ENCODE measurements at places on chromosomes 3 and 15.

GRCh38 chr15:43292375-43293078 is 25.8 kb upstream of the TGM5 start:
- no peak for DNase-seq

GRCh38 chr3:194375473-194376240 is 6.1 kb upstream of the LRRC15 start:
- DNase-seq, result no peak

DNA sequence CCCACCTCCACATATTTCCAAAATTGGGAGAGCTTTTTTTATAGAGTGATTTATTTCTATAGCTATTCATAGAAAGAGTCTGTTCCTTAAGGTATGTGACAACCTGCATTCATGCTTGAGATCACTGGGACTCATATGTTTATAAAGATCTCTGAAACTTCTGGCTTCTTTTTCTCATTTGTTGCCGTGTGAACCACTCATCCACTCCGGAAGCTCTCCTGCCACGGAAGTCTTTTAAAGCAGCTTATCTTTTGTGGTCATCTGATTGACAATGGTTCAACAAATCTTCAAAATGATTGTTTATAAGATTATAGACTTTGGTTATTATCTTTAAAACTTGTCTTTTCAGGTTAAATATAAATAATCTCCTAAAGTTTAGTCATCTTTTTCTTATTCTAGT is 260.5 kb downstream of the C3orf38 start:
- DNase-seq, result no peak

- no peak for DNase-seq
These were observed 53.4 kb upstream of the POMGNT2 start for GRCh38 chr3:43159131-43159875.

- no peak for DNase-seq
These were observed 115.6 kb upstream of the LMCD1 start for GRCh38 chr3:8385848-8386620.

- DNase-seq, result no peak
These were observed 161.2 kb downstream of the MINAR1 start for GRCh38 chr15:79593119-79593869.

- DNase-seq, result no peak
These were observed 4.3 kb upstream of the CCR4 start for GRCh38 chr3:32946973-32947788.

- no peak for DNase-seq
These were observed 31.8 kb upstream of the SFMBT1 start for GRCh38 chr3:53077476-53078220.

DNA sequence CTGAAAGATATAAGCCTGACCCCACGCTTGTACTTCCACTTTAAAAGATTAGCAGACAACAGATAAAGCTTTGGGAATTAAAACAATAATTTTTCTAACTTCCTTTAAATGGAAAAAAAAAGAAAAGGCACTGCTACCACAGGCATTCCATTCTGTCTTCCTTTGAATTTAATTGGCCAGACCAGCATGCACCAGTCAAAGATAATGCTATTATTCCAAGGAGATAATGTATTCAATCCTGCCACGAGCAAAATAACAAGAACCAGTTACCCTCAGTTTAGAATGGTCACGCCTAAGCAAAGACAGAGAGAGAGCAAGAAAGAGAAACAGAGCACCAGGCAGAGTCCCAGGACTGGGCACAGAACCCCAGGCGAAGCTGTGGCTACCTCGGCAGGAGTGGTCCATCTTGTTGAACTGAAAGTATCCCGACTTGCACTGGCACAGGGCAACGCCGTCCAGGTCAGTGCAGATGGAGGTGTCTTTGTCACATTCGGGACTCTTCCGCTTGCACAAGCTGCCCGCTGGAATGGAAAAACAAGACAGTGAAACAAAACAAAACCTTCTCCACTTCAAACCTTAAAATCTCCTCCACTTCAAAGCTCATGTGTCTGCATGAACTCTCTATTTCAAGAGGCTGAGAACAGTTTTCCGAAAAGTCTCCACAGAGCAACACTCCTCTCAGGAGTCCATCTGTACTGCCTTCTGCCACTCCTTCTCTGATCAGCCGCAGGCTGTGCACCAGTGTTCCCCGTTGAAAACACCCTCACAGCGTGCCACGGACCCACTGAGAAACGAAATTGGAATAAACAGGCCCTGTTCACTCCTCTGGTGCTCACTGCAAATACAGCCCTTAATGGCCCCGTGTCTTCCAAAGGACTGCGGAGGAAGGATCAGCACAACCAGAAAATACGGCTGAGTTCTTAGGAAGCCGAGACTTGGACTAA is 58.2 kb downstream of the HEG1 start:
- DNase-seq, result no peak

- no peak for DNase-seq
These were observed 207.7 kb upstream of the TPM1 start for GRCh38 chr15:62834686-62835329.

DNA sequence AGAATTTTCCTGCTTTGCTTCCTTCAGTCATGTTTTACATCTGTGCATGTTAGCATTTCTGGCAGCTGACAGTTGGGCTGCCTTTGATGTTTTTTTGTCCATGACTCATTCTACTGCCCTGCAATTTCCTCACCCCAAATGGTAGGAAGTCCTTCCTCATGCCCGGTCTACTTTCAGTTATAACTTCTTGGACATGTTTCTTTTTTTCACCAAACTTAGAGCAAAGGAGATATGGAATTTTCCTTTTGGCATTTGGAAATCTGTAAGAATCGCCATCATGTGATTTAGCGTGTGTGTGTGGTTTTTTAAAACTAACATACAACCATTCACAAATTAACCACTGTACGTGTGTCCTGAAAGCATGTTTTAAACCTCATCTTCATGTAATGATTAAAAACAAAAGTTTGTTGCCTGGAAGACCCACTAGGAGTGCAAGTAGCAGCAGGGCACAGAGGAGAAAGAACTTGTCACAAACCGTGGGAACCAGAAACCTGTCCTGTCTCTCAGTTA is 430.7 kb upstream of the CFAP20DC start:
- DNase-seq, result no peak

GRCh38 chr3:144923046-144923775 is 951.6 kb downstream of the DIPK2A start:
- no peak for DNase-seq

DNA sequence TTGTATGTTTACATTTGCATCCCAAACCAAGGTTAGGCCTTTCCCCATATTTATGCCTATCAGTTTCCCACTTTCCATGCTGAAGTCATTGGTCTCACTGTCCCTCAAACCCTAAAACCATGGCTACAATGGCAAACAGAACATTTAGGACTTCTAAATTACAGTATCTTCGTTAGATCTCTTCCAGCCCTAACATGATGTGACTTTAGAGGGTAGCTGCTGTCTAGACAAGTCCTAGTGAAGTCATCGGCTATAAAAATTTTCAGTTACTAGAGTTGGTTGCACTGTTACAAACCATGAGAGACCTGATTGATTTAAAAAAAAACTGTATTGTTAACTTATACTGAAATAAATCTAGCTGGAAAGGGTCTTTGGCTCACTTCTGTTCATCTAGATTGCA is 54.6 kb downstream of the TM4SF4 start:
- DNase-seq, result no peak

DNA sequence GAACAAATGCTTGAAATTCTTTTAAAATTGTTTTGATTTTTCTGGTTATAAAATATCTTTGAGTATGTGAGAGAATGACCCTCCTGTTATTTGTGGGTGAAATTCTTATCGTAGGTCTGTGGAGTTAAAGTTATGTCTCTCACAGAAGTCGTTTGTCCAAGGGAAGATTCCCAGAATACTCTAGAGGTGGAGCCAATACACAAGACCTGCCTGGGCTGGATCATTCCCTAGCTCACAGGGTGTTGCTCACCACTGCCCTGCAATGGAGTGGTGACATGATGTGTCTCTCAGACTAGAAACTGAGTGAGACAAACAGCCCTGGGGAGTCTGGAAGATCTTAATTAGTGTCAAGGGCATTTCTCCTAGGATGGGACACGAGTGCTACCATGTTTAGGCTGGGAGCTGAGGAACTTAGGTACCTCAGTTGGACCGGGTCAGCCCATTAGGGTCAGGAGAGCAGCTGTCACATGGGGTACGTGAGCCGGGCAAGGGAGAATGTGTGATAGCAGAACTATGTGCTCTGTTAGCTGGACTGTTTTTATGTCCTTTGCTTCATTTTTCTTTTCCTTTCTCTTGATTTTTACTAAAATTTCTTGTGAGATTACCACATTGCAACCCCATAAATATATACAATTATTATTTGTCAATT is 53.6 kb upstream of the MYO5C start:
- DNase-seq, result no peak

DNA sequence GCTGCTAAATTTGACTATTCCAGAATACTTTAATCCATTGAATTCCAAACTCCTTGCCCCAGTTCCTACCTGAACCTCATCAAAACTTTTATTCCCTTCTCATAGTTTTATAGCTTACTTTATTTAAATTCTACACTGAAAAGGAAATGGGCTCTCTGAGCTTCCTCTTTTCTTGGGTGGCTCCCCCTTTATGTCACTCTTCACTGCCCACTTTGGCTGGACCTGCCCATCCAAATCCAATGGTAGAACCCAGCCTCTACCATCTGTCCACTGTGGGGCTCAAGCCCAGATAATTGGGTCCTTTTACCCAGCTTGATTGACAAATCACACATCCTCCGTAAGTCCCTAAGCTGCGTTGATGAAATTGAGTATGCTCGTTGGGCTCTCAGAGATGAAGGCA is 216.5 kb downstream of the BBX start:
- no peak for DNase-seq

DNA sequence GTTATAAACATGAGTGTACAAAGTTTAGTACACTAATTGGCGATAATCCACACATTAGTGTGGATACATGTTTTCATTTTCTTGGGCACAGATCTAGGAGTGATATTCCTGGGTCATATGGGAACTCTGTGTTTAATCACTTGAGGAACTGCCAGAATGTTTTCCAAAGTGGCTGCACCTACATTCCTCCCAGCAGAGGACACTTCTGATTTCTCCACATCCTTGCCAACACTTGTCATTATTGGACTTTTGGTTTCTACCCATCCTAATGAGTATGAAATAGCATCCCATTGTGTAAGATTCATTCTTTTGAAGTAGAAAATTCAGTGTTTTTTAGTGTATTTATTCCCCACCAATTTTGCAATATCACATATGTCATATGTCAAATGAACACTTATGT is 53.6 kb downstream of the CFAP92 start:
- DNase-seq, result no peak

GRCh38 chr3:131699001-131699400 is 196.2 kb upstream of the MRPL3 start:
- DNase-seq, result no peak

DNA sequence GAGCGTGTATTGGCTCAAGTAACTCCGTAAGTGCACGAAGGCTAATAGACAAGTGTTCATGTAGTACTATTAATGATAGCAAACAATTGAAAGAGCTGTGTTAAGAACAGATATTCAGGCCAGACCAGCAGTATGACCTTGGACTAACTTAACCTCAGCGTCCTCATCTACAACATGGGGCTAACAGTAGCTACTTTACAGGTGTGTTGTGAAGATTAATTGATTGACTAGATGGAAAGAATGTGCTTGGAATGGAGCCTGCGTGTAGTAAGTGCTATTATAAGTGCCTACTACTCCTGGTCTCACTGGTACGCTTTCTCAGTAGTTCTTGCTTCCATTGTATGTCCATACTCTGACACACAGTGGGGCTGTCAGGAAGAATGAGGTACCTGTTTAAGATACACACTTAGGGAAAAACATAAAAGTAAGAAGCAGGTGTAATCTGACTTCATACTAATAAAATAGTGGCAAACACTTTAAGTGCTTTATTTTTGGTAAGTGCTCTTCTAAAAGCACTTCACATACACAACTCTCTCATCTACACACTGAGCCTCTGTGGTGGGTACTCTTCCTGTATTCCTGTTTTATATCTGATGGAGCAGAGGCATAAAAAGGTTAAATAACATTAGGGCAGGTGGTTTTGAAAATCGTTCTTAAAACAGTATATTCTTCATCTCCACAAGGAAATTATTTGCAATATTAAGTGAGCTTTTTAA is 24.3 kb upstream of the FBXL22 start:
- DNase-seq, result no peak

- DNase-seq, result no peak
These were observed 7.9 kb downstream of the CCR4 start for GRCh38 chr3:32959371-32959770.

DNA sequence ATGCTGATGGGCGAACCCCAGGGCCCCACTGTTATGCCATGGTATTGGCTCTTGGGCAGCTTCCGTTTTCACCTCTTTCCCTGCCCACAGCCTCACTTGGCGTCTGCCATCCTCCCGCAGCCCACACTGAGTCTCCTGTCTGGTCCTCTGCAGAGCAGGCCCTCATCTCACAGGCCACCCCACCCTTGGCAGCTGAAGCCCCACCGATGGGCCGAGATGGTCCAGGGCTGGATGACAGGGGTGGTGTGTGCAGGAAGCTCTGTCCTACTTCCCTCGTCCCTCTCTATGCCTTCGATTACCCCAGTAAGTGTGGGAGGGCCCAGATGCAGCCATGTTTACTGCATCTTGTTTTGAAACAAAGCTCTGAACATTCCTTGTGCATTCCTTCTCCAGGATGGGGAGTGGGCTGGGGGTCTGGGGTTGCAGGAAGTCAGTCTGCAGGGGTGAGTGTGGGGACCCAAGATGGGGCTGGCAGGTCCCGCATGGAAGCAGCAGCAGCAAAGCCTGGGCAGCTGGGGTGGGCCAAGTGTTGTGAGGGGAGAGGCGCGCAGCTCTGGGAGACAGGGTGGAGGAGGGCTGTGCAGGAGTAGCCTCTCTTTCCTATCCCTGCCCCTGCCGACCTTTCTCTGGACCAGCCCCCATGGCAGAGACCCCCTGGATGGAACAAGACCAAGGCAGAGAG is 20.9 kb downstream of the TBC1D21 start:
- DNase-seq, result no peak

- no peak for DNase-seq
These were observed 105.3 kb downstream of the RARB start for GRCh38 chr3:25533399-25533798.

GRCh38 chr15:88981244-88982215 is 68.4 kb upstream of the MFGE8 start:
- no peak for DNase-seq

- DNase-seq, result no peak
These were observed 108.1 kb upstream of the TNFAIP8L3 start for GRCh38 chr15:51202783-51203182.

GRCh38 chr15:89346516-89347231 is 12.1 kb upstream of the POLG start:
- DNase-seq, result no peak

DNA sequence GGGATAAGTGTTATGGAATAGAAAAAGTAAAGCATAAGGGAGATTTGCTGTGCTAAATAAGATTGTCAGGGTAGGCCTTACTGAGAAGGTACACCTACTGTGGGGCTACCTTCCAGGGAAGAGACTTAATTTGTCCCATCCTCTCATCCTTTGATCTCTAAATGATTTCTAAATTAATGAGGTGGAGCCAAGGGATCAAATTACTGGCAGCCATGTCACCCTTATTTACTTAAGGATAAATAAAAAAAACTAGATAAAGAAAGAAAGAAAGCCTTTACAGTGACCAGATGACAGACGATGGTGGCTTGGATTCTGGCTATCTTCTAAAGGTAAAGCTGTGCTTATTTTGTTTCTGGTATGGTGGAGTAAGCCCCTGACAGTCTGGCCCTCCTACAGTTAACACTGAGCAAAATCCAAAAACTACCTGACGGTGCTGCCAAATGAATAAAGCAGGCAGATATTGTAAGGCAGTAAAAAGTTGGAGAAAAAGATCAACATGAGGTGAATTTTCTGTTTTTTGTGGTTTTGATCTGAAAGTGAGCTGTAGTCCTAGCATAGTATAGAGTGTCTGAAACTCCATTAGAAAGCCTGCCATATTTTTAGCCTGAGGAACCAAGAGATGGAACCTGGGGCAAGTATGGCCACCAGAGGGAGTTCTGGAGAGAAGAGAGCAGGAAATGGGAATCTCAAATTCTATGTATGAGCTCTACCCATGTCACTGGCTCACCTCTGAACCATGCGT is 285.1 kb upstream of the MANF start:
- no peak for DNase-seq

Data from activated CD8-positive, alpha-beta memory T cell treated with anti-CD3 and anti-CD28 coated beads for 4 hours (primary cell).